ENCODE measurements at places on chromosomes 1 and 21. TPM values are rescaled to one million over a fixed set of nuclear protein-coding genes. Genes with fewer than 3 reads are reported as not detected.

- no peak for DNase-seq
These were observed 274.2 kb downstream of the GRIK3 start for GRCh38 chr1:36760081-36760480.

DNA sequence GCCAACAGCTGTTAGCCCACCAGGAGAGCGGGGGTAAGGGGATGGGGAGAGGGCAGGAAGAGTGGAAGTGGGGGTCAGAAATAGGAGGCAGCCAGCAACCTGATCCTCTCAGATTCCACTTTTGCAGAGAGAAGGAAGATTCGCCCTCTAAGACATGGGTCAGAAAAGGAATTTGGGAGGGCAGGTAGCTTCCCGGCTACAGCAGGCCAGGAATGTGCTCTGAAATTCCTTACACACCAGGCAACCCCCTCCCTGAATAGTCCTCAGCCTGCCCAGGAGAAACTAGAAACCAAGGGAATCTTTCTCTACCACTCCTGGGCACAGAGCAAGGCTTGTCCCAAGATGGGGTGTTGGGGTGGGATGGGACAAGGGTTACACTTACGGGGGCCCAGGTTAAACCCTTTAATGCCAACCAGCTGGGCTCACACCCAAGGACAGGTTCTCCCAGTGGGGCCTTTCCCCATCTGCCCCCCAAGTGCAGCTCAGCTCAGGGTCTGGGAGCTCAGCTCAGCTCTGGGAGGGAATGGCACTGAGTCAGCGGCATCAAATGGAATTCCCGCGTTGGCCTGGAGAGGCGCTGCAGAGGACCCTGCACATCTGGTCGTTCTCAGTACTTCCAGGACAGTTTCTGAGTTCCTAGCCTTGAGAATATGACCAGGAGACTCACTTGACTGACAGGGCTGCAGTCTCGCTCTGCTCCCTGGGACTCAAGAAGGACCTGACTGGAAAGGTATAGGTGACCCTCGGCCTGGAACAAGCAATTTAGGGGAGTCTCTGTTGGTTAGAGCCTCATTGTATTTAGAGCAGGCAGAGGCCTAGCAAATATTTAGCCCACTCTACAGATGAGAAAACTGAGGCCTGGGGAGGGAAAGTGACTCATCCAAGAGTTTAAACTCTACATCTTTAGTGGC lies 761 bp downstream of the TNNT2 start:
- DNase-seq = no peak

GRCh38 chr1:75087278-75087677 lies 46.9 kb upstream of the LHX8 start:
- DNase-seq = no peak

GRCh38 chr1:207748737-207749528 lies 2.9 kb upstream of the CD46 start:
- DNase-seq = no peak

- peak; percentile 36 for DNase-seq
These were observed 39.8 kb downstream of the WNT2B start for GRCh38 chr1:112548547-112548946.

- no peak for DNase-seq
These were observed 75.3 kb downstream of the ROR1 start for GRCh38 chr1:63849149-63849548.

SLAMF9 gene
- total RNA-seq = not detected

DNA sequence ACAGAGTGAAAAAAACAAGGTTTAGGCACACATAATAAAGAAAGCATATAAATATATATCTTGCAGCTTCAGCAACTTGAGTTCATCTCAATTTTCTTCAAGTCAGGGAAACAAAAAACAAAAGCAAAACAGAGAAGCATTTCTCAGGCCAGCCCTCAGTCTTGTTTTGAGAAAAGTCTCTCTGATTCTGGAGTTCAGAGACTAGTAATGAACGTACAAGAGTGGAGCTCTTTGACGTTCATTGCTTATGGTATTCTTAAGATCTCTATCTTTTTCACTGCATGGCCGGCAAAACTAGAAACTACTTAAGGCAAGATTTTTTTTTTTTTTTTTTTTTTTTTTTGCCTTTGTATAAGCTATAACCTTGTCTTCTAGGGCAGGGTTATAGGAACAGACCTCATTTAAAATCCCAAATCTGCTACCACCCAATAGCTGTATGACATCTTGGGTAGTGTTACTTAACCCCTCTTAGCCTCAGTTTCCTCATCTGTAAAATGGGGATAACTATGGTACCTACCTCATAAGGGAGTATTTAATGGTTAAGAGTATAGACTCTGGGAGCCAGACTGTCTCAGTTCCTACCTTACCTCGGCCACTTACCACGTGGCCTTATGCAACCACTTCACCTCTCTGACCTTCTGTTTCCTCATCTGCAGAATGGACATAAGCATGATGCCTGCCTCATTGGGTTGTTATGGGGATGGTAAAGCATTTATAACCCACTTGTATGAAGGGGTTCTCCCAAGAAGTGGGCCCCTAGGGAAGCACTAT lies 33.6 kb downstream of the LMO4 start:
- DNase-seq = no peak

PPM1J gene
- total RNA-seq = 16.8 TPM

DNA sequence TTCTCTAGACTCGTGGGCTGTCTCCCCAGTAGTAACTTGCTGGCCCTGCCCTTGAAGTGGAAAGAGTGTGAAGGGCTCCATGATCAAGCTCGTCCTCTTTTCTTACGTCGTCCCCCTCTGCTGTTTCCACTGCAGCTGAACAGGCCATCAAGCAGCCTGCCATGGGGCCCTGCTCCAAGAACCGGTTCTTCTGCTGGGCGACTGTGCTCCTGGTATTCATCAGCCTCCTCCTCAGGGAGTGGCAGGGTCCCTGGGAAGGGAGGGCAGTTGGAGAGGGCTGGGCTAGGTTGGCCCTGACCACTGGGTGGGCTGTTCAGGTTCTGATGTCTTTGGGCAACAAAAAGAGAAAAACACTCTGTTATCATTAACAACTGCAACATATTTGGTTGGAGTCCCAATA lies 151.5 kb downstream of the FCRL5 start:
- DNase-seq = no peak

DNA sequence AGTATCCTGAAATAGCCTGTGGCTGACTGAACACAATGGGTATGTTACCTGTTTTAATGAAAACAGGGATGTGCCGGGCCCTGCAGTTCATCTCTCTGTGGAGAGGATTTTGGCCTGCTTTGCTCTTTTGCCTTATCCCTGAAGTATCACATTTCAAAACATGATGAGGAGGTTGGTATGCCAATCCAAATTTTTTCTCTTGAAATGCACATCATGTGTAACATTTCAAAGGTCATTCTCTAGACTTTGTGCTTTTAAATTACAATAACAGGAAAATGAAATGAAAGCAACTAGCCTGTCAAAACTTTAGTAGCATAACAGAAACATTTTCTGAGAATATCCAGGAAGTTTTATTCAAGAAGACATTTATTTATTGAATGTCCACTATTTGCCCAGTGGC lies 118.9 kb downstream of the SLC44A5 start:
- DNase-seq = no peak

MMP23B gene
- total RNA-seq = 4.4 TPM

GRCh38 chr1:94101613-94102525 lies 19.1 kb downstream of the ABCA4 start:
- DNase-seq = peak; percentile 57

DNA sequence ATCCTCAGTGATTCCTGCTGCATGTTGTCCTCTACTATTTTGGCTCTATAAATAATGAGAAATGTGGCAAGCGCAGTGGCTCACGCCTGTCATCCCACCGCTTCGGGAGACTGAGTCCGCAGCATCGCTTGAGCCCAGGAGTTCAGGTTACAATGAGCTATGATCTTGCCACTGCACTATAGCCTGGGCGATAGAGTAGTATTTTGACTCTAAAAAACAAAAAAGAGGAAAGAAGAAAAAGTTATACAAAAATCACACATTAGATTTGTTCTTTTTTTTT lies 756 bp upstream of the SLC25A44 start:
- no peak for DNase-seq

GRCh38 chr1:46179138-46180081 lies 3.1 kb upstream of the P3R3URF start:
- DNase-seq = peak; percentile 92

DNA sequence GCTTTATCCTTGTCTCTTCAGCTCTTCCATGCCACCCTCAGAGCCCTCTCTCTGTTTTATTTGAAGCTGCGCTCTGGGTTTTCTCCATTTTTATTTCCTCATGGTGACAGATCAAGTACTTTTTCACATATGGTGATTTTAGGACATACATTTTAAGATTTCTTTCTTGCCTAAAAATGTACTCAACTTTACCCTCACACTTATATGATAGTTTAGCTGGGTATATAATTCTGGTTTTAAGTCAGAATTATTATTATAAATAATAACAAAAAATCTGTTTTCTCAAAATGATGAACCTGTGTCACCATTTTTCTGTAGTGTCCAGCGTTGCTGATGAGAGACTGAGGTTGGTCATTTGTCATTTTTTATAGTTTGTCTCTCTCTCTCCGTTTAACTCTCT lies 754 bp upstream of the KRTAP10-5 start:
- no peak for DNase-seq

DNA sequence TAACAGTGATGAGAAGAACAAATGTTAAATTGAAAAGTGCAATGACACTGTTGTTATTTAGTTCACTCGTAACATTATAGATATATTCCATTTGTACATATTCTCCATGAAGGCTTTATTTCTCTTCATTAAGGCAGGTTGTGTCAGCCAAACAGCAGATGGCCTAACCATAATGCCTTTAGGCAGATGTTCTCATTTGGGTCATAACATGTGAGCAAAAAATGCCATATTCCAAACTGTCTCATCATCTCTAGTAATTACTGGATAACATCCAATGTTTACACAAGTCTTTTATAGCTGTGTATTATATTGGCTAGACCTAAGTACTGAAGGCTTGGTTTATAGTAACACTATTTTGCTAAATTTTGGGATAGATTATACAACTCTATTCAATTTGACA lies 87.2 kb upstream of the CHODL start:
- no peak for DNase-seq

KRTAP20-4 gene
- not detected for total RNA-seq

GRCh38 chr1:53878492-53879105 lies 11.0 kb downstream of the YIPF1 start:
- no peak for DNase-seq

DNA sequence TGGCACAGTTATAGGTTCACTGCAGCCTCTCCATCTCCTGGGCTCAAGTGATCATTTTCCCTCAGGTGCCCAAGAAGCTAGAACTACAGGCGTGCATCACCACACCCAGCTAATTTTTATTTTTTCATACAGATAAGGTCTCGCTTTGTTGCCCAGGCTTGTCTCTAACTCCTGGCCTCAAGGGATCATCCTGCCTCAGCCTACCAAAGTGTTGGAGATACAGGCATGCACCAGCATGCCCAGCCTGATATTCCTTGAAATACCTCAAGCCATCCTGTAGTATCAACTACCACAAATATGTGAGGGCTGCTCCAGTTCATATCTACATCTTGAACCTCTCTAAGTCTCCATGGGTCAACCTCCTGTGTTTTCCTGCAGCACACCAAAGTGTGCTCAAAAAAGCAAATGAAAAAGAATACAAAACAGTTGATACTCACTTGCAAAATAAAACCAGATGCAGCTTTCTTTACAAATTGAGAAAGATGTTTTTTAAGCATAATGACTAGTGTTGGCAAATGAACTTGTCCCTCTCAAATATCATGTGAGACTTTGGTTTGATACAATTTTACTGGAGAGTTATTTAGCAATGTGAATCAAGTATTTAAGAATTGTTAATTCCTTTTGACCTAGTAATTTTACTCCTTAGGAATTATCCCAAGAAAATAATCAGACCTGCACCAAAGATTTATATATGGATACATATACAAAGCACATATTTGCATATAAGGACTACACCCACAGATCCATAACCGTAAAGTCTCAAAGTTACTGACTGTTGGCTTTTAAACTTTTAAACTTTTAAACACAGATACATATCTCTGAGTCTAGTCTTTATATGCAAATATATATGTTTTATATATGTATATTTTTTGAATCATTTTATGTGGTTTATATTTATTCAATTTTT lies 197.7 kb downstream of the NRIP1 start:
- DNase-seq = no peak

RAVER2 gene
- 18.3 TPM for total RNA-seq

- no peak for DNase-seq
These were observed 80.6 kb downstream of the DSCAM start for GRCh38 chr21:40766381-40766780.

- DNase-seq = no peak
These were observed 572.3 kb upstream of the PKN2 start for GRCh38 chr1:88111816-88112215.

UBE2U gene
- total RNA-seq = 1.8 TPM

DNA sequence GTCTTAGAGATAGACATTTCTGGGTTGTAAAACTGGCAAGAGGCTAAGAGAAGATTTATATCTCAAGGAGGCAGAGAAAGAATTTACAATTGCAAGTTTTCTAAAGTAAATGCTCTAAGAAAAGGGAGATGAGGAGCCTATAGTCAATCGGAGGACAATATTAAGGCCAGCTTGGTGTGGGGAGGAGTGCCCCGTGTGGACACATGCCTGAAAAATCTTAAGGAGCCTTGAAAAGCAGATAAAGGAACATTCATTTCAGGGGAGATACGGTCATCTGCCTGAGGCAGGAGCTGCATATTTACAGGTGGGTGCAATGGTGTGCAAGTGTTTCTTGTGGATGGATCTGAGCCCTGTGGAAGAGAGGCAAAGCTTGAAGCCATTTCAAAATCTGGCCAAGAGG lies 25.6 kb downstream of the FCRL2 start:
- DNase-seq = no peak

DNA sequence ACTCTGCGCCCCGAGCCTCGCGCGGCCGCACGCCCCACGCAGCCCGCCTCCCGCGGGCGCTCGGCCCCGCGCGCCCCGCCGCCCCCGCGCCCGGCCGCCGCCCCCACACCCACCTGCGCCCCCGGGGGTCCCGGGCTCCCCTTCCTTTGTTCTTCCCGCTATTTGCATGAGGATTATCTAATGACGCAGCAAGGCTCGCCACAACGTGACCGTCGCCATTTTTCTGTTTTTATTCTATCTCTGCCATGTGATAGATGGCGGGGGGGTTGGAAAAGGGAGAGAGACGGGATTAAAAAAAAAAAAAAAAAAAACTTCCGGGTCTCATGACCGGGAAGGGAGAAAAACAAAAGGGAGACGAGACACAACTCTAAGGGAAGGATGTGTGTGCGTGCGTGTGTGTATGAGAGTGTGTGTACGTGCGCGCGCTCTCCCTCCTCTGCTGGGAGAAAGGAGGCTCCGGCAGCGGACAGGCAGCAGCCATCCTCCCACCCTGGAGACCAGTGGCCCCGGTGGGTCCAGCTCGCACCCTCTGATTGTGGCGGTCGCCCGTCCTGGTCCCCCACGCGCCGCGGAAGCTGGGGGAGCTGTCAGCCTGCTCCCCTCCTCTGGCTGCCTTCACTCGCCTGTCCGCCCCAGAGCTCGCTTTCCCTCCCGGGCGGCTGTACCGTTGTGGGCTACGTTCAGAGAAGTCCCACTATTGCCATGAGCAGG lies 80.4 kb upstream of the AK4 start:
- DNase-seq = peak; percentile 77

All from prostate gland (tissue), 2 donors.